Stimulated activated CD8-positive, alpha-beta memory T cell treated with anti-CD3 and anti-CD28 coated beads, Interleukin-7, amount 100 ng/mL, for 1 hour (primary cell): ENCODE measurements at places on chromosomes 13 and 19.

DNA sequence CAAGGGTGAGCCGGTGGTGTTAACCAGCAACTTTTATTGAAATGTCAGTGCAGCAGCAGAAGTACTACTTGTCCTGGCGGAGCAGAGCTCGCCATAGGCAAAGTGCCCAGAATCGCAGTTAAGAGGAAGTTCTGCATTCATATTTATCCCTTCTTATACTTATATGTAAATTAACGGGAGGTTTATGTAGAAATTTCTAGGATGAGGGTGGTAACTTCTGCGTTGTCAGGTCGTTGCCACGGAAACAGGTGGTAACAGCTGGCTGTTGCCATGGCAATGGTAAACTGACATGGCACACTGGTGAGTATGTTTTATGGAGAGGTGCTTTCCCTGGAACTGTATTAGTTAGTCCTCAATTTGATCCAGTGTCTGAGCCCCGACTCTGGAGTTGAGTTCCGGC is 2494.9 kb upstream of the PCDH20 start:
- no peak for DNase-seq

GRCh38 chr19:31297991-31298390 is 51.2 kb downstream of the TSHZ3 start:
- no peak for DNase-seq

GRCh38 chr19:41371541-41371940 is 4.8 kb upstream of the TMEM91 start:
- DNase-seq = no peak

- no peak for DNase-seq
Measured at GRCh38 chr19:39641773-39642172, 13.9 kb upstream of the LGALS16 start.

DNA sequence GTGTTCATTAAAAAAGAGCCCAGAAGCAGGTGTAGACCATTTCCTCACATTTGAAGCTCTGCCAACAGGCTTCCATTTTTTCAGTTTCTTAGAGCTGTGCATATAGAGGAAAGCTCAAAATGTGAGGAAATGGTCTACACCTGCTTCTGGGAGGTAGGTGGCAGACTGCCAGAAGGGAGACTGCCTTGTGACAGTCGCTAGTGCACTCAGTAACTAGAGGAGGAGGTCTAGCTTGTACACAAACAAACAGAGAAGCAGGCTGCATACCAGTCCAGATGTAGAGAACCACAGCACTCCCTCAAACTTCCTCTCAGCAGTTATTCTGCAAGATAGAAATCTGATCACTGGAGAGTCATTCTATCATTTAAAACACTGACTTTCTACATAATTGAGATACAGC is 800.2 kb downstream of the EFNB2 start:
- DNase-seq = no peak

GRCh38 chr19:2270157-2270422 is 11.9 kb downstream of the PEAK3 start:
- no peak for DNase-seq
